CD4-positive, alpha-beta T cell treated with Interleukin-1 beta for 1 hour (primary cell): ENCODE measurements at places on chromosomes 6 and 20.

DNA sequence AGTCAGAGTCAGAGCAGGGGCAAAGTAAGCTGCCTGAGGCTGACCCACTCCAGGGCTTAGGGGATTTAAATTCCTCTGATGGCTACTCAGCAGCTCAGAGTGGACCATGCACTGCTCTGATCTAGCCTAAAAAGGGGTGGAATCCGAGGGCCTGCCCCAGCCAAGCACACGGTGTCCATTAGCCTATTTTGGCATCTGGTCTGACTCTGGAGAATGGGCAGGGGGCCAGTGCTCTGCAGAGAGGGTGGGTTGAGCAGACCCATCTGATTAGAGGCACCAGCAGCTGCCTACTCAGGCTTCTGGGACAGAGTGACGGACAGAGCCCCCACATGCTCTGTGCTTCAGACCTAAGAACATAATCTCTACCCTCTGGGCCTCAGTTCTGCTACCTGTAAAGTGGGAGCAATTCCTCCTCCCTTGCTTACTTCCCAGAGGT is 25.9 kb upstream of the TGM2 start:
- no peak for DNase-seq

- peak; percentile 58 for DNase-seq
Measured at GRCh38 chr20:44056010-44056698, 130.8 kb downstream of the JPH2 start.

GRCh38 chr6:42418724-42419123 is 33.0 kb downstream of the TRERF1 start:
- DNase-seq: no peak

GRCh38 chr6:119234941-119235340 is 114.6 kb downstream of the MAN1A1 start:
- no peak for DNase-seq

- DNase-seq: no peak
Measured at GRCh38 chr6:44771647-44772415, 384.3 kb downstream of the CDC5L start.
